Upper lobe of right lung (tissue), 1 donor: ENCODE measurements at places on chromosomes 3 and 15. TPM values are rescaled to one million over a fixed set of nuclear protein-coding genes. Genes with fewer than 3 reads are reported as not detected.

P2RY12 gene
- 3.1 TPM for total RNA-seq

GOLGA8J gene
- not detected for total RNA-seq

SCN5A gene
- total RNA-seq, result 0.58 TPM

EPM2AIP1 gene
- total RNA-seq, result 20.1 TPM

CPNE9 gene
- total RNA-seq, result 0.90 TPM

SLC12A1 gene
- total RNA-seq, result not detected

CNTN4 gene
- 11.3 TPM for total RNA-seq

PTX3 gene
- 7.2 TPM for total RNA-seq

SETMAR gene
- total RNA-seq, result 16.6 TPM

LOXL1 gene
- total RNA-seq, result 11.1 TPM

DNA sequence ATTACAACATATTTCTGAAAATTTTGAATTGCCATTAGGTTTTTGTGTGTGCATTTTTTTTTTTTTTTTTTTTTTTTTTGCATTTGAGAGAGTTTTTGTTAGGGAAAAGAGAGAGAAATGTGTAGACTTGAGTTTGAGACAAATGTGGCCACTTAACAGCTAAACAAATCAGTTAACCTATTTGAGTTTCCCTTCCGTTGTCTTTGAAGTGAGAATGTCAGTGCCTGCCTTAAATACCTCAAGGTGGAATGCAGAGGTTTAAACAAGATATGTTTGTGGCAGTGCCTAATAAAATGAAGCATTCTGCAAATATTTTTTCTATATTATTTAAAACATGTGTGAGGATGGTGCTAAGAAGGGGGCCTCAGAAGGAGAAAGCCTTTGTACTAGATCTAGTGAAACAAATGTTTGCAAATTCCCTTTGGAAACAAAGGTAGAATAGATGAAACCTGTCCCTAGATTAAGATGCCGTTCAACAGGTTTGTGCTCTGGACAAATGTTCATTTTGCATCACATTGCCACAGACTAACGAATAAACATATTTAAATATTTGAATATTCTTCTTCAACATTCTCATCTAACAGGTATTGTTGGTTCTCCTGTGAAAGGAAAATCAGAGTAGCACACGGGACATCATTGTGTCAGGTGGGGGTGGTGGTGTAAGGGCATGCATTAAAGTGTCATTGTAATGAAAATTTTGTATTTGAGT, 80.7 kb downstream of the SATB1 start:
- H3K4me1 ChIP-seq, result no peaks in the 10 kb centered on the region
- DNase-seq, result no peak
- no peaks in the 10 kb centered on the region for H3K27me3 ChIP-seq
- H3K27ac ChIP-seq, result no peak overlapping the region
- H3K36me3 ChIP-seq, result peaks cover 13% of the 10 kb centered on the region

DNA sequence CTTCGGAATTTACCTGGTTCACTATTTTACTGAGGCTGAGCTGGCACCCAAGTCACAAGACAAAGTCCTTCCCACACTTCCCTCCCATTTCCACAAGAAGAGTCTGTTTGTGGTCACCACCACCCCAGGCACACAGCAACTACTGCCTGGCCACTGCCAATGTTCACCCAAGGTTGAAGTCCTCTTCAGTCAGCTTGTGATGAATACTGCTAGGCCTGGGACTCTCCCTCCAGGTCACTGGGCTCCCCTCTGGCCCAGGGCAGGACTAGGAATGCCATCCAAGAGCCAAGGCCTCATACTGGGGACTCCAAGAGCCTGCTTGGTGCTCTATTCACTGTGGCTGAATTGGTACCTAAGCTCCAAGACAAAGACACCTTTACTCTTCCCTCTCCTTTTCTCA, 30.4 kb upstream of the COLQ start:
- H3K4me1 ChIP-seq, result peaks cover 3% of the 10 kb centered on the region
- H3K27me3 ChIP-seq, result no peaks in the 10 kb centered on the region
- H3K27ac ChIP-seq, result no peak overlapping the region
- H3K4me3 ChIP-seq, result no peak overlapping the region

- no peaks in the 10 kb centered on the region for H3K27me3 ChIP-seq
- DNase-seq, result no peak
- H3K27ac ChIP-seq, result no peak overlapping the region
- no peaks in the 10 kb centered on the region for H3K36me3 ChIP-seq
- H3K4me3 ChIP-seq, result no peak overlapping the region
Observed at GRCh38 chr15:50698101-50698500, 11.5 kb upstream of the TRPM7 start.

- H3K27ac ChIP-seq, result no peak overlapping the region
- H3K4me3 ChIP-seq, result no peak overlapping the region
- no peak for DNase-seq
- H3K4me1 ChIP-seq, result peaks cover 20% of the 10 kb centered on the region
- H3K27me3 ChIP-seq, result no peaks in the 10 kb centered on the region
Observed at GRCh38 chr15:71281256-71281655, 166.0 kb downstream of the THSD4 start.

GRCh38 chr15:58139989-58140522, 1.9 kb downstream of the AQP9 start:
- no peaks in the 10 kb centered on the region for H3K36me3 ChIP-seq
- H3K27ac ChIP-seq, result peak overlapping the region; percentile 61
- peaks cover 16% of the 10 kb centered on the region for H3K4me1 ChIP-seq
- no peaks in the 10 kb centered on the region for H3K27me3 ChIP-seq
- DNase-seq, result no peak
- H3K4me3 ChIP-seq, result peak overlapping the region; percentile 23

GRCh38 chr3:81863756-81864155, 102.3 kb upstream of the GBE1 start:
- no peak overlapping the region for H3K4me3 ChIP-seq
- no peak overlapping the region for H3K27ac ChIP-seq
- H3K4me1 ChIP-seq, result no peaks in the 10 kb centered on the region
- no peak for DNase-seq
- H3K27me3 ChIP-seq, result no peaks in the 10 kb centered on the region
- no peaks in the 10 kb centered on the region for H3K36me3 ChIP-seq

DNA sequence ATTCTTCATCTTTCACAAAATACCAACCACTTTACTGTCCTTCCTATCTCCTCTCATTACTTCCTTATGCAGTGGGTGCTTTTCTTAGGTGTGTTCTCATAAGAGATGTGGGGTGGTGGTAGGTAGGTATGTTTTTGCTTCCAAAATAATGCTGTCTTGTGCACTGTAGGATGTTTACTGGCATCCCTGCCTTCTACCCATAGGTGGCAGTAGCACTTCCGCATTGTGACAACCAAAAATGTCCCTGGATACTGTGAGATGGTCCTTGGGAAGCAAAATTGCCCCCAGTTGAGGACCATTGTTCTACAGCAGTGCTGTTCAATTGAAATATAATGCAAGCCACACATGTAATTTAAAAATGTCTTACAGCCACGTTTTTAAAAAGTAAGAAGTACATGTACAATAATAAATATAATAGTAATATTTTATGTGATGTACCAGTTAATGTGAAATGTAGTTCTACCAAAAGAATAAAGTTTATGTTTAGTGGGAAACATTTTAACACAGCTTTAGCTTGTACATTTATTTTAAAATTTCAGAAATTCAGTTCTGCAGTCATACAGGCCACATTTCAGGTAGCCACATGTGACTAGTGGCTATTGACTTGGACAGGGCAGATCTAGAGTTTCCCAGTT, 75.2 kb downstream of the NEO1 start:
- no peak for DNase-seq
- no peak overlapping the region for H3K27ac ChIP-seq

- H3K4me3 ChIP-seq, result no peak overlapping the region
- no peaks in the 10 kb centered on the region for H3K36me3 ChIP-seq
- H3K27ac ChIP-seq, result no peak overlapping the region
- H3K27me3 ChIP-seq, result no peaks in the 10 kb centered on the region
Observed at GRCh38 chr3:105800320-105800719, 68.5 kb downstream of the CBLB start.

DNA sequence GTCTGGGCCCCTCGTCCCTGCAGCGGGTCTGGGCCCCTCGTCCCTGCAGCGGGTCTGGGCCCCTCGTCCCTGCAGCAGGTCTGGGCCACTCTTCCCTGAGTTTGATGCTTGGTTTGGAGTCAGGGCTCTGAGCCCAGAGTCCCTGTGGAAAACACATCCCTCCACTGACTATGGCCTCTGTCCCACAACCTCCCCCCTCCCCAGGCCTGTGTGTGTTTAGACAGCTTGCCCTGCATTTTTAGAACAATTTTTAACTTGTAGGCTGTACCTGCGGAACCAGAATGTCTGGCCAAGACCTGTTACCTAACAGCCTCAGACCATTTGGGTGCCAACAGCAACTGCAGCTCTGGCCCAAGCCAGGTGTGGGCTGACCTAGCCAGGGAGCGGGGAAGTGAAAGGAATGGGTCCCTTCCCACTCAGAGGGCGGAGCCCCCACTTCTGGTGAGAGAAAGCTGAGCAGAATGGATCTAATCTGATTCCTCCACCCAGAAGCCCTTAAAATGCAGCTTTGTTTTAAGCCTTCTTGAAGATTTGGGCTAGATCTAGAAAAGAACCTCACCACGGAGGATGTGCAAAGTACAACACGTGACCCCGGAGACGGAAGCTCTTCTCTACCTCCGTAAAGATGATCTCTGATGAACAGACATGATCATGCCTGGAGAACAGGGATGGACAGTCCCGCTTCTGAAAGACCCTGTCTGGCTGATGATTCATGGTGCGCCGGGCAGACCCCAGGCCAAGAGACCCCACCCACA, 60.5 kb upstream of the TFRC start:
- H3K36me3 ChIP-seq, result no peaks in the 10 kb centered on the region
- H3K27me3 ChIP-seq, result no peaks in the 10 kb centered on the region
- peak overlapping the region; percentile 56 for H3K27ac ChIP-seq
- no peaks in the 10 kb centered on the region for H3K4me1 ChIP-seq
- DNase-seq, result peak; percentile 83

- no peak for DNase-seq
- no peak overlapping the region for H3K4me3 ChIP-seq
- H3K27ac ChIP-seq, result no peak overlapping the region
Observed at GRCh38 chr3:4564270-4564669, 71.1 kb downstream of the ITPR1 start.

DNA sequence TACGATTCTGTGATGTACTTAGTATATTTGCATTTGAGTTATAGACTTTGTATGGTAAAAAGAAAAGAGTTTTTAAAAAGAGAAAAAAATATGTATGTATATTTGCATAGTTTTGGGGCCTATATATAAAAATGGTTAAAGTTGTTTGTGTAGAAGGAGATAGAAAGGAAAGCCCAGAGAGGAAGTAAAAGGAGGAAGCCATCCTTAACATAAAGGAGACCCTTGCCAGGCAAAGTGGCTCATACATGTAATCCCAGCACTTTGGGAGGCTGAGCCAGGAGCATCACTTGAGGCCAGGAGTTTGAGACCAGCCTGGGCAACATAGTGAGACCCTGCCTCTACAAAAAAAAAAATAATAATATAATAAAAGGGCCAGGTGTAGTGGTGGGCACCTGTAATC, 8.4 kb downstream of the SNAP23 start:
- no peaks in the 10 kb centered on the region for H3K27me3 ChIP-seq
- DNase-seq, result no peak
- H3K36me3 ChIP-seq, result no peaks in the 10 kb centered on the region
- no peak overlapping the region for H3K4me3 ChIP-seq

DNA sequence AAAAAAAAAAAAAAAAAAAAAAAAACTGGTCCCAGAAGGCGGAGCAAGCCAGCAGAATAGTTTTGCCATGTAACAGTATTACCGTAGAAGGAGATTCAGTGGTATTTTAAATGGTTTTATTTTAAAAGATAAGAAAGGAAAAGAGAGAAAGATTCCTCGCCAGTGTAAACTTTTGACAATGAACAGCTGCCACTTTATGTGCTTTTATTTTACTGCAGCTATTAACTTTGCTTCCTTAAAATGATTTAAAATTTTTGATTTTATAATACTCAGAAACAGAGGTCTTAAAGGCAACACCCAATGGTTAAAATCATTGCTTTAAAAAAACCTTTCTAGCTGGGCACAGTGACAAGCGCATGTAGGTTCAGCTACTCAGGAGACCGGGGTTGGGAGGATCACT, 46.8 kb downstream of the TMCO5A start:
- DNase-seq, result no peak
- no peaks in the 10 kb centered on the region for H3K36me3 ChIP-seq

- H3K27me3 ChIP-seq, result no peaks in the 10 kb centered on the region
- peak; percentile 10 for DNase-seq
- peaks cover 25% of the 10 kb centered on the region for H3K36me3 ChIP-seq
Observed at GRCh38 chr15:41919954-41920538, 26.2 kb upstream of the SPTBN5 start.

GRCh38 chr3:139762302-139762701, 84.5 kb upstream of the NMNAT3 start:
- no peak overlapping the region for H3K4me3 ChIP-seq
- DNase-seq, result no peak
- no peak overlapping the region for H3K27ac ChIP-seq
- H3K27me3 ChIP-seq, result no peaks in the 10 kb centered on the region

- no peaks in the 10 kb centered on the region for H3K27me3 ChIP-seq
- no peak overlapping the region for H3K4me3 ChIP-seq
- H3K27ac ChIP-seq, result peak overlapping the region; percentile 56
- H3K36me3 ChIP-seq, result no peaks in the 10 kb centered on the region
Observed at GRCh38 chr3:186096290-186096689, 12.6 kb downstream of the ETV5 start.

- H3K4me1 ChIP-seq, result no peaks in the 10 kb centered on the region
- H3K27me3 ChIP-seq, result no peaks in the 10 kb centered on the region
- no peaks in the 10 kb centered on the region for H3K36me3 ChIP-seq
- no peak overlapping the region for H3K4me3 ChIP-seq
- H3K27ac ChIP-seq, result no peak overlapping the region
Observed at GRCh38 chr3:148815316-148816110, 12.1 kb upstream of the CPB1 start.

DNA sequence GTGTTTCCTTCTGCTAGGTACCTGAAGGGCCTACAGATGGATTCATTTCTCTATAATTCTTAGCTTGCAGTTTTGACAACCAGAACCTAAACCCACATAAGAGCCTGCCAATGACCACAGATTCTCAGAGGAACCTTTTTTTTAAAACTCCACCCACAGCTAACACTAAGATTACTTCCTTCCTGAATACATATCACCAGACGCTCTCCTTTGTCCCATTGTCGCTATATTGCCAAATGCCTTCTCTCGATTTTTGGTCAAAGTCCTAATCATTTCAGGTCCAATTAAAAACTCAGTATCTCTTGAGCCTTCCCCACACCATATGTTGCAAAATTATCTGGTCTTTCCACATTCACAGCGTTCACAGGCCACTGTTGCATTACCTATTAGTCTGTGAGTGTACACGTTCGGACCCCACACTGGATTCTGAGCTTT, 12.4 kb downstream of the ZNF710 start:
- H3K36me3 ChIP-seq, result no peaks in the 10 kb centered on the region
- DNase-seq, result no peak
- no peak overlapping the region for H3K27ac ChIP-seq
- peaks cover 6% of the 10 kb centered on the region for H3K4me1 ChIP-seq
- no peaks in the 10 kb centered on the region for H3K27me3 ChIP-seq

GRCh38 chr3:174387736-174388135, 471.4 kb upstream of the NAALADL2 start:
- no peak overlapping the region for H3K27ac ChIP-seq
- no peaks in the 10 kb centered on the region for H3K36me3 ChIP-seq
- no peak overlapping the region for H3K4me3 ChIP-seq

GRCh38 chr15:78455749-78456148, 17.7 kb downstream of the IREB2 start:
- peaks cover 38% of the 10 kb centered on the region for H3K4me1 ChIP-seq
- H3K27ac ChIP-seq, result peak overlapping the region; percentile 18
- H3K27me3 ChIP-seq, result no peaks in the 10 kb centered on the region
- H3K36me3 ChIP-seq, result no peaks in the 10 kb centered on the region
- DNase-seq, result no peak
- no peak overlapping the region for H3K4me3 ChIP-seq
